ENCODE measurements at places on chromosomes 5 and 9.

DNA sequence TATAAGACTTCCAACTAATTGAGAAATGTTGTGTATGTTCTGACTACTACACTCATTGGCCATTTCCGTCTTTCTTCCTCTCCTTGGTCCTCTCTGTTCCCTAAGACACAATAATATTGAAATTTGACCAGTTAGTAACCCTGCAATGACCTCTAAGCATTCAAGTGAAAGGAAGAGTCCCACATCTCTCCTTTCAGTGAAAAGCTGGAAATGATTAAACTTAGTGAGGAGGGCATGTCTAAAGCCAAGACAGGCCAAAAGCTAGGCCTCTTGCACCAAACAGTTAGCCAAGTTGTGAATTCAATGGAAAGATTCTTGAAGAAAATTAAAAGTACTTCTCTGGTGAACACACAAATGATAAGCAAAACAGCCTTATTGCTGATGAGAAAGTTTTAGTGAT, 122.5 kb downstream of the PRR16 start:
- DNase-seq: no peak

DNA sequence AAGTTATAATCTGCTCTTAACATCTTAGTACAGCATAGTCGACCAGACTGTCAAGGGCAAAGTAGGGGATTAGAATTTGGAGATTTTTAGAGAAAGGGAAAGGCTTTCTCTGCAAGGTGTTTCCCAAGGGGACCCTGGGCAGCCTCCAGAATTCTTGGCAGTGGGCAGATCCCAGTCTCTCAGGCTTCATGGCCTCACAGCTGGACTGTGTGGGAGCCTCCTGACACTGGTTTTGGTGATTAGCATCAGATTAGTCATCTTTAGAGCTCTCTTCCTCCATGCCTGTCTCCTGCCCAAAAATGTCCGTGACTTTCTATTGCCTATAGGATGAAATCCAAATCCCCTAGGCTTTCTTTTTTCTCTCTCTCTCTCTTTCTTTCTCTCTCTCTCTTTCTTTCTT, 370.7 kb downstream of the ZSWIM6 start:
- DNase-seq: no peak

DNA sequence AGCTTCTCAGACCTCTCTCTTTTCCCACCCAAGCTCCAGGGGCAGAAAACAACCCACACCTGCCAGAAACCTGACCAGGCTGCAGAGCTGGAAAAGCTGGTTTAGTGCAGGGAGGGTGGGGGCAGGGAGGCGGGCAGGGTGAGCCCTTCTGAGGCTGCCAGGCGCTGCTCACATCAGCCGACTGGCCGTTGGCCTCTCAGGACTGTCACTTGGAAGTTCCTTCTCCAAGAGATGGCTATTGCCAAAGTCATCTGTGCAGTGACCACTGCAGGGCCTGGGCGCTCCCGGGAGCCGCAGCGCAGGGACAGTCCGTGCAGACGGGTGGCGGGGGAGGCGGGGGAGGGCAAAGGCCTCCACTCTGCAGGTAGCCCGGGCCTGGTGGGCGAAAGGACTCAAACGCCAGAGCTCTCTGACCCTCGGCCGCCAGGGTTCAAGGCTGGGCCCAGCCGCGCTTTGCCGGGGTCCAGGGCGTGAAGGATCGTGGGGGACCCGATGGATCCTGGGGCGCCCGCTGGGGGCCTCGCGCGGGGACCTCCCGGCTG, 205.0 kb upstream of the IER5L start:
- no peak for DNase-seq

DNA sequence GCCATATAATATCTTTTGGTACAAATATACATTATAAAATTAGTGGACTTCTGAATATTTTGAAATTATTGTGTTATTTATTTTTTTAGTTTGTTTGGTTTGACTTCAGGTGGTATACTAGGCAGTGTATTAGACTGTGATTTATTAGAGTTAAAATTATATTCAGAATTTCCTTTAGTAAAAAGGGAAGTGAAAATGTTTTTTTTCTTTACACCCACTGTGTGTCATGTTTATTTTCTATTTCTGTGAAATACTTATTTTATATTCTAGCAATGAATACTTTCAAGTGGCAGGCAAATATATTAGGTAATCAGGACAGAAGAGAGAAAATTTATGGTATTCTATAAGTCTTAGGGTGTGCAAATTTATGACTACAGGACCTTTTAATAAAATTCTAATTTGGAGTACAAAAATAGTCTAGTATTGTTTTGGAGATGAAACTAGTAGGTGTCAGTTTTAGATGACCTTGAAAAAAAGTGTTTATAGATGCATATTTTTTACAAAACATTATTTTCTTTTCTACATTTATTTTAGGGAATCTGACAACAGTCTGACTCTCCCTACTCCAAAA, 8.8 kb downstream of the CSNK1G3 start:
- no peak for DNase-seq

DNA sequence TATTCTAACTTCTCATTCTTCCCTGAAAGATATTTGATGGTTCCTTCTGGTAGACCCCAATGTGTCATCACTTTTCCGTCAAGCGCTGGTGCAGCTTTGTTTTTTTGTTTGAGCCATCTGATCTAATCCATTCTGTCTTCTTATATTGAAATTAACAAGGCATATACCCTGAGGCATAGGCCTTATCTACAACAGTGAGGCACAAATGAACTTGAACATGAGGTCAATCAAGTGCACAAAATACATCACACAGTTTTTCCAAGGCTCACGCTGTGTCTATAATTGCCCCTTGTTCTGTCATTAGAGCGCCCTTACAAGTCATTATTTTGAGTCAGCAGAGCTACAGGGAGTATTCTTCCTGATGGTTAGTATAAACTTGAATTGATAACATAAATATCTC, 406.6 kb downstream of the MAT2B start:
- DNase-seq: no peak

DNA sequence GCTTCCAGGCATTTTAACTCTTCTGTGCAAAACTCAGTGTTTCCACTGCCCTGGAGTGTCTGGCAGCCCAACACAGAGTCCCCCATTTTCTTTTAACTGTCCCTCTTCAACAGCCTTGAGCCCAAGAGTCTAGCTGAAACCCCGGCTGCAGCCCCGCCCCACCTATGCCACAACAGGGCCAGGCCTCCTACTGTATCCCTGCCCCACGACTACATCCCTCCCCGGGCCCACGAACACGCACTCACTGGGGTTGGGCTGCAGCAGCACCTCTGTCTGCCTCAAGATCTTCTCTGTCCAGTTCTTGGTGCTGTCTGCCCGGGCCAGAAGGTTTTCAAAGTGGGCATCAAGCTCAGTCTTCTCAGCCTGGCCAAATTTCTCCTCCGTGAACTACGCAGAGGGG, 6.1 kb downstream of the SH3GLB2 start:
- no peak for DNase-seq

- no peak for DNase-seq
Measured at GRCh38 chr5:118923295-118924005, 64.9 kb downstream of the DTWD2 start.

- no peak for DNase-seq
Measured at GRCh38 chr5:88881571-88881971, 1.4 kb downstream of the MEF2C start.

DNA sequence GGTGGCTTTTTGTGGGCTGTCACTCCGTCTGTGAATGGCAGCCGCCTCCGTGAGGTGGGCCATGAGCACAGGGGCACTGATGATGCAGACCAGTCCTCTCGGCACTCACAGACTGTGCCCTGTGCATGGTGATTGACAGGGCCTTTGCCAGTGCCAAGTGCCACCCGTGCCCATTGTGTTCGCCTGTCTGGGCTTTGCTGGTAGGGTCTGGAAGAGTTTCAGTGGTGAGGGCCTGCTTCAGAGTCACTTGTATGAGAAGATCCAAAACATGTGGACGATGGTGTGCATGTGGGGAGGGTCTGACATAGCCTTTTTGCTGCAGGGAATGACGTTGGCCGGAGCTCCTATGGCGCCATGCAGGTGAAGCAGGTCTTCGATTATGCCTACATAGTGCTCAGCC, 34.9 kb downstream of the TENT4A start:
- no peak for DNase-seq

DNA sequence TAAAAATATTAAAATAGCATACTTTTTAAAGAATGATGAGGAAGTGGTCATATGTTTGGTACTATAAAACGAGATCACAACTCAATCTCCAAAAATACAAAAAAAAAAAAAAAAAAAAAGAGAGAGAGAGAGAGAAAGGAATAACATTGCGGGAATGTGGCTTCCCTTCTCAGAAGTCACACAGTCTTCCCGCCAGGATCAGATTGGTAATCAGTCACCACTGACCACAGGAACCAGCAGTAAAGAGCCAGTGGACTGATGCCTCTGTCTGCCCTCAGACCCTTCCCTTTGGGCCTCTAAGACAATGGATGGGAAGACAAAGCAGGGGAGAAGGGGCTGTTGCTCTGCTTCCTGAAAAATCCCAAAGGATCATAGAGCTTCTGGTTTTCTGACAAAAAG, 104.9 kb downstream of the KLHL3 start:
- no peak for DNase-seq

DNA sequence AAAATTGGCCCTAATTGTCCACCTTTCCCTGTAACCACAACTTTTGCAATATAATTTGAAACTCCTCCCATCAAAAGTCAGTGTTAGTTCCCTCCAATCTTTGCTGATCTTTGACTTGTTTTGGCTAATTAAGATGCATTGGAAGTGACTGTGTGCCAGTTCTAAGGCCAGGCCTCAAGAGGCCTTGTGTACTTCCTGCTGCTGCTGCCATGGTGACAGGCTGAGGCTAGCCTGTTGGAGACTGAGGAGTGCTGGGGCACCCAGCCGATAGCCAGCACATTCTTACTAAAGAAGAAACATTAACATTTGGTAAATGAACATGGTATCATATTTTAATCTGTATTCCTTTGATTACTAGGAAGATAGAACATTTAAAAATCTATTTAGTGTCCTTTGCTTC, 86.5 kb downstream of the SREK1 start:
- DNase-seq: no peak

DNA sequence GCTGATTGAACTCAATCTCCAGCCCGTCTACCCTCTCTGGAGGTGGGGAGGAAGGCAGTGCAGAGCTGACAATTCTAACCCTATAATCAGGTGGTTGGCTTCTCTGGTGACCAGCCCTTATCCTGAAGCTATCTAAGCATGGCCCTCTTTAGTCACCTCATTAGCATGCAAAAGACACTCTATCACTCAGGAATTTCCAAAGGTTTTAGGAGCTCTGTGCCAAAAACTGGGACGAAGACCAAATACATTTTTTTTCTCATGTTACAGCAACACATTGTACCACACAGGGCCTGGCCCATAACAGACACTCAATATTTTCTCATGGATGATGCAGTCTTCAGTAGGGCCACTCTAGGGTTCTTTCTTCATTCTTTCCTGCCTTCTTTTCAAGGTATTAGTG, 118.8 kb upstream of the VLDLR start:
- no peak for DNase-seq

DNA sequence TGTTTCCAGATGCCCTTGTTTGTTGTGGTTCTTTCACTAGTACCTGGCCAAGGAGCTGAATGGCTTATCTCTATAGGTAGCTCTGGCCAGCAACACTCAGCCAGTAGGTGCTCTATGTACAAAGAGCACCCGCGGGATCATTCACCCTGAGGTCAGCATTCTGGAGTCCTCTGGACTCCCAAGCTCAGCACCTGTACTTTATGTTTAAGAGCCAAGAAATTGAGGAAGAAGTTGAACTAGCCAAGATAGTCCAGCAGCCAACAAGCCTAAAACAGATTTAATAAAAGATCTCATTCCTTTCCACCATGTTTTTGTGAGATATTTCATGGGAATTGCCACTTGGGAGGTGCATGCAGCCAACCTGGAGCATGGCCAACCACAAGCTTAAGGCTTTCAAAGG, 242.6 kb upstream of the PAPPA start:
- no peak for DNase-seq

DNA sequence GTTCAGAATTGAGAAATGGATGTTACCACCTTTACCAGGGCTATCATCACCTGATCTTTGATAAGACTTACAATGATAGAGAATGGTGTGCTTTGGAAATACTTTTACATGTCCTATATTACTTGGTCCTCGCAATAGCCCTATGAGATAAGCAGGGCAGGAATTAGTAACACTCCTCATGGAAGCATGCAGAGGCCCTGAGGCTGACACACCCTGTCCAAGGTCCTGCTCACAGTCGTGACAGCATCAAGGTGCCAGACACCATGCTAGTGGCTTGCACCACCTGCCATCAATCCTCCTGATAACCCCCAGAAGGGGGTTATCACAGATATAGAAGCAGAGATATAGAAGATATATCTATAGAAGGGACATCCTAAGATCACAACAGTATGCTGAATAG, 216.8 kb upstream of the TBC1D2 start:
- DNase-seq: no peak

GRCh38 chr5:39015743-39016586, 58.2 kb downstream of the RICTOR start:
- no peak for DNase-seq

DNA sequence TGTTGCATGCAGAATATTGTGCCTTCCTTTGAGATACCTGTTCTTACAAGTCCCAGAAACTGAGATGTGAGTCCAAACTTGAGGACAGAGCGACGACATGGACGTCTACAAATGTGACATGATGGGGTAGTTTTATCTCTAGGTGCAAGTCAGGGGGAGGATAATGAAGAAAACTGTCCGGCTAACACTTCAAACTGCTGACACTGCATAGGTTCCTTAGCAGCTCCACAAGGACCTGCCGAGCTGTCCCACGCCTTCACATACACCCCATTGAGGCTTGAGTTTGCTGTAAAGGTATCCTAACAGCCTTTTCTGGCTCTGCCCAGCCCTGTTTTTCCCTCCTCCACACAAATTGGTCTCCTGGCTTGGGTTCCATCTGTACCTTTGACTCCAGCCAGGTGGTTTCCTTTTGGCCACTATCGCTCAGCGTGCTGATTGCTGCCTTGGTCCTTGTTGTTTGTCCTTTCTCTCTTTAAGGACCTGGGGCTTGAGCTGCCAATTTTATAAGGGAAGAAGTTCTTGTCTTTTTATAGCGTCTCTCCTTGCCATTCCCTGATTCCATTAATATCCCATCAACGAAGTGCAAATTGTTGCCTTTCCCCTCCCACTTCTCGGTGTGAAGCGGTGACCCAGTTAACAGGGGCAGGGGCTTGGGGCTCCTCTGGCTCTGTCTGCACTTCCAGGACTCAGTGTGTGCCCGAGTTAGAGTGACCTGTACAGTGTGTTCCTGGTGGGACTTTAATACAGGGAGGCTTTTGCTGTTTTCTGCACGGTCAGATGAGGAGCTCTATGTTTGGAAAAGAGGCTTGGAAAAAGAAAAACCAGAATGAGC, 100.3 kb downstream of the PCSK1 start:
- DNase-seq: no peak

DNA sequence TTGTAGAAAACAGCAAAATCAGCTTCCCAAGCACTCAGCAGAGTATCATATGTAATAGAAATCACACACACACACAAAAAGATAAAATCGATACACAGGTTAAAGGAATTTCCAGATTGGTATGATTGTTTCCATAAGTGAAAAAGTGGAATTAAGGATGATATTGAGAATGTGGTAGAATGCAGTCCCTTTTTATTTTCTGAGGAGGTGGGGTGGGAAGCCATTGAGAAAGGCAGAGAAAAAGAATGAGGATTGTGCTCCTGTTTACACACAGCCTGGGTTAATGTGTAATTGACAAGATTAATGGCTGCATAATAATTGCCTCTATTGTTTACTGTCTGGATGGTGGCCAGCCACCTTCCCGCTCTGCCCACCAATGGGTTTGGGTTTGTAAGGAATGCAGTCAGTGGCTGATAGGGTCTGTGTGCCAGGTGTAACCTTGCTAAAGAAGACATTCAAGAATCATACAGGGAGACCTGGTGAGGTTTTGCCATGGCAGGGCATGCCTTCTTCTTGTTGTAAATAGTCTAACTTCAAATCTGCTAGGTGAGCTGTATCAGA, 177.2 kb upstream of the MAP3K1 start:
- DNase-seq: no peak

Data from stimulated activated CD4-positive, alpha-beta T cell treated with anti-CD3 and anti-CD28 coated beads, Interleukin-1b, Interleukin-23, amount 100 ng/mL, for 48 hours (primary cell).